ENCODE measurements at places on chromosomes 2 and 18.
A peak's percentile ranks its signal among the peaks of the same experiment; 100 is the strongest.

GRCh38 chr18:9827793-9828505 lies 57.8 kb upstream of the TXNDC2 start:
- peak; percentile 79 for DNase-seq

- DNase-seq: no peak
These were observed 8.5 kb downstream of the ZNF2 start for GRCh38 chr2:95174031-95174542.

- no peak for DNase-seq
These were observed 123.0 kb upstream of the CCDC150 start for GRCh38 chr2:196516564-196516963.

- DNase-seq: no peak
These were observed 3.4 kb upstream of the MAP4K4 start for GRCh38 chr2:101693991-101694588.

DNA sequence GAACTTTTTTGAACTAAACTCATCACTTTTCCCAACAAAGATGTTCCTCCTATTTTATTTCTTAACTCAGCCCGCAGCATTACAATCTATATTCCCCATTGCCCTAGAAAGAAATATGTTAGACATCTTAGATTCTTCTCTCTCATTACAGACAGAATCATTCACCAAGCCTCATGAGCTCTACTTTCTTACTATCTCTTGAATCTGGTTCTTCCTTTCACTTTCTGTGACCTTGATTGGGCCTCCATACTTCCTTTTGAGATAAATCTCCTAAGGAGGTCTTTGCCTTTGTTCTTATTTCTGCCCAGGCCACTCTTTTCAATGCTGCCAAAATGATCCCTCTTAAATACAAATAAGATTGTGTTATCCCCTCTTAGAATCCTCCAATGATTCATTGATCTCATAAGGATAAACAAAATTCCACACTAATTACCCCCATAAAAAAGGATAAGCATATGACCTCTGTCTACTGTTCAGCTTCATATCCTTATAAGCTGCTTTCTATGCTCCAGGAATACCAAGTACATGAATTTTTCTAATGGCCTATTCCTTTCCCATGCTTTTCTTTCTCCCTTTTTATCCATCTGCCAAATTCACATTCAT lies 400.0 kb downstream of the ARHGAP15 start:
- no peak for DNase-seq

GRCh38 chr2:142980246-142981068 lies 103.0 kb downstream of the KYNU start:
- no peak for DNase-seq

DNA sequence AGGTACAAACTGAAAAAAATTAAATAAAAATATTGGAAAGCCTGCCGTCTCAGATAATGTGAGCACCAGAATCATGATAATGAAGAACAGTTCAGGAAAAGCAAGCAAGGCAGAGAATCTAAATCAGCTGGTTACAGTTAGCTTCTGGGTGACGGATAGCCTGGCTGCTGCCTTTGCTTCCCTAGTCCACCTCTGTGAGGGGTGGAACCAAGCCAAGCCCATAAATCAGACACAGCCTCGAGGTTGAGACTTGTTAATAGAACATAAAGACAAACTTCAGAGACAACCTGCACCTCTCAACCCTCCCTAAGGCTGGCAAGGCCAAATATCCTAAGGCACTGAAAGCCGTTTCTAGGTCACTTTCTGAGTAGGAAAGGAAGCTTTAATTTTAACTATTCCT lies 334.7 kb upstream of the SLC39A10 start:
- no peak for DNase-seq

GRCh38 chr2:12709207-12709522 lies 7.6 kb upstream of the TRIB2 start:
- DNase-seq: no peak

GRCh38 chr2:189854940-189855339 lies 70.7 kb downstream of the PMS1 start:
- no peak for DNase-seq

DNA sequence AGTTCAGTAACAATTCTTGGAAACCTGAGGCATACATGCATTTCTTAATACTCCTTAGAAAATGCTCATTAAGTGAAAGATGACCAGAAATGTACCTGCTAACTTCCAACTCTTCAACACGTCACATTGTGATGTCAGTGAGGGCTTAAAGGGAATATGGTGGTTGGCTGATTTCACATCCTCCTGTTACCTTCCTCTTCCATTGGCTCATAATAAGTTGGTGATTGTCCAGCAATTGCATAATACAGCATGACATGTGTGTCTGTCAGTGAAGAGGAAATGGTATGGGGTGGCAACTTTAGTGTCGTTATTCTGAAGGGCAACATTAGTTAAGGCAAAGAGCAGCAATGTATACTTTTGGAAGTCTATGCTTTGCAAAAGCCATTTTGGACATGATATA lies 26.0 kb downstream of the PLEK start:
- no peak for DNase-seq

DNA sequence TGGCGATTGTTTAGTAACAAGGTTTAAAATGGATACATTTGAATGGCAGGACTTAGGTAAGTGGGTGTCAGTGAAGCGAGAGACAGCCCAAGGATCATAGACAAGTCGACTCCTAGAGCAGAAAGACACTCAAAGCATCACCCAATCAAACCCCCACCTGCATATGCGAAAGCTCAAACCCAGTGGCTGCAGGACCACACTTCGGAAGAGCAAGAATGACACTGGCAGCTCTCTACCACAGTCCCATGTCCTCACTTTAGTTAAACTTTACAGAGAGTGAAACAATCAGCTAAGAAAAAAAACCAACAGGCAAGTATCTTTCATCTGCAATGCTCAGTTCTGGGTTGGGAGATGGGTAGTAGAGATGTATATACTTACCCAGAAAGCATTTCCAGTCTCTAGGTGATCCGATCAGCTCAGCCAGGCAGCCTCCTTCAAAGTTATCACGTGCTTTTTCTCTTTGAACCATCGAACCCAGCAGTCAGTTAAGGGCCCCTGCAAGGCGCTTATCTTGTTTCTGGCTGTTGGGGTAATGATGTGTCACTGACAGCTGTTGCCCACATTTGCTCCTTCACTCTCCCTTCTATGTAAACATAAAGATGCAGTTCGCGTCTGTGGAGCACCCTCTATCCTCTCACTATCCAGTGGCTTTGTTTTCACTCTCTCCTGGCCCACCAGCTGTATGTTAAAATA lies 357.5 kb upstream of the ID2 start:
- no peak for DNase-seq

DNA sequence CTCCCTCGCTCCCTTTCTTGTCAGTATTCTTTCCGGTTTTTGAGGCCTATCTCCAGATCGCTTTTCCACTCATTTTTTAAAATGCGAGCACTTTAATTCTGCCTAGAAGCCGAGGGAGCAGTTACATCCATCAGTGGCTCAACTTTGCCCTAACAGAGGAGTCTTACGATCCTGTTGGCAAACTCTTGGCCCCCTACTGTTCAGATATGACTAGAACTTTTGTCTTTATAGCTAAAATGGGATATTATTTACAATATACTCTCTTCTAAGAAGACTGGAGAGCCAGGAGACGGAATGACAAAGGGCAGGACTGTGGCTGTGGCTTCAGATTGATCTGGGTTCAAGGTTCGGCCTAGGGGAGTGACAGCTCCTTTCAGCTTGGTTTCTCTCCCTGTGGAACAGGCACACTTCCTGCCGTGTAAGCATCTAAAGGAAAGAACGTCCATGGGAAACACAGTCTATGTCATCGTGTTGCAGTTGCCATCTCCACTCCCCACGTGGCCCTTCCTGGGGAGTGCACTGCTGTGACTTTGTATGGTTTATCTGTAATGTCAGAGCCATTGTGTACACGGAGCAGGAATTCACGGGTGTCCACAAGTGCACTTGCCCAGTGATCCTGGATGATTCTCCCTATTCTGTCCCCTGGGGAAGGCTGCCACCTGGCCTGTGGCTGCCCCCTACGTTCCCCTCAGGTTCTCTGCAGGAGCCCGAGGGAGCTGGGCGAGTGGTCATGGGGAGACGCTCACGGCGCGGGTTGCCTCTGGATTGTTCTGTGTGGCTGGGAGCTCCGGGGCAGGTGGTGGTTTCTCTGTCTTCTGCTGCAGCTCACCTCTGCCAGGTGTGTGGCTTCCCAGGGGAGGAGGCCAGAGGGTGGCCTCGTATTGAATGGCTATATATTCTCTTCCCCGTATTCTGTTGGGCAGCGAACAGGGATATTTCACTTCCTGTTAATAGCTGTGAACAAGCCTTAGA lies 222.0 kb downstream of the LDLRAD4 start:
- DNase-seq: no peak

- DNase-seq: no peak
These were observed 38.0 kb downstream of the SLC4A1AP start for GRCh38 chr2:27701676-27702075.

DNA sequence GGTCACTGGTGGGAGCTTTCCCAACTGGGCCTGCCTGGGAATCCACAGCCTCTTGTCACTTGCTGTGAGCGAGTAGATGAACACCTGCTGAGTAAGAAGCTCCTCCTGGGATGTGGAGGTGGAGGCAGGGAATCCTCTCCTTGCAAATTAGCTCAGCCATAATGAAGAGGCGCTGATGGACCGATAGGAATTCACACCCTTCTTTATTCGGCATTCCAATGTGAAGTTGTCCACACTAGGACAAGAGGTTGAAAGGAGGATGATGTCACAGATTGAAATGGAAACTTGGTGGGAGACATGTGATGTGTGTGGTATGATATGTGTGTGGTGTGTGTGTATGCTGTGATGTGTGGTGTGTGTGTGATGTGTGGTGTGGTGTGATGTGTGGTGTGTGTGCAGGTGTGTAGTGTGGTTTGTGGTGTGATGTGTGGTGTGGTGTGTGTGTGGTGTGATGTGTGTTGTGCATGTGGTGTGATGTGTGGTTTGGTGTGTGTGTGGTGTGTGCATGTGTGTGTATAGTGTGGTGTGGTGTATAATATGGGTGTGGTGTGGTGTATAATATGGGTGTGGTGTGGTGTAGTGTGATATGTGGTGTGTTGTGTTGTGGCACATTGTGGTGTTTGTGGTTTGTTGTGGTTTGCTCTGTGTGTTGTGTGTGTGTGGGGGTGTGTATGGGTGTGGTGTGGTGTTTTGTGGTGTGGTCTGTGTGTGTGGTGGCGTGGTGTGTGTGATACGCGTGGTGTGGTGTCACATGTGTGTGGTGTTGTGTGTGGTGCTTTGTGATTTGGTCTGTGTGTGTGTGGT lies 216.4 kb downstream of the BCL2 start:
- no peak for DNase-seq

DNA sequence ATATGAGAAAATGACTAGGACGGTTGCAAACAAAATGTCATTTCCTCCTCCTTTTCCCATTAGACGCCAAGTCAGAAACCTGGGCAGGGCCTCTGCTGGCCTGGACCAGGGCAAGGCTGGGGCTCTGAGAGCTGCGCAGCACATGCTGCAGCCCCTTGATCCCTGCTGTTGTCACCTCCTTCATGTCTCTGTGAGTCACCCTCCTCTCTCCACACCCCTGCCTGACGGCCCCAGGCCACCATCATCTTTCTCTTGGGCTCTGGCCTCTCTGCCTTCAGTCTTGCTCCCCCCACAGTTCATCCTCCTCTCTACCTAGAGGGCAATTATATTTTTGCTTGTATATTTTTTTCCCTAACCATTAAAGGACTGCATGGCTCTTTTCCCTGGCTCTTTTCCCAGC lies 10.0 kb downstream of the FLACC1 start:
- DNase-seq: no peak

DNA sequence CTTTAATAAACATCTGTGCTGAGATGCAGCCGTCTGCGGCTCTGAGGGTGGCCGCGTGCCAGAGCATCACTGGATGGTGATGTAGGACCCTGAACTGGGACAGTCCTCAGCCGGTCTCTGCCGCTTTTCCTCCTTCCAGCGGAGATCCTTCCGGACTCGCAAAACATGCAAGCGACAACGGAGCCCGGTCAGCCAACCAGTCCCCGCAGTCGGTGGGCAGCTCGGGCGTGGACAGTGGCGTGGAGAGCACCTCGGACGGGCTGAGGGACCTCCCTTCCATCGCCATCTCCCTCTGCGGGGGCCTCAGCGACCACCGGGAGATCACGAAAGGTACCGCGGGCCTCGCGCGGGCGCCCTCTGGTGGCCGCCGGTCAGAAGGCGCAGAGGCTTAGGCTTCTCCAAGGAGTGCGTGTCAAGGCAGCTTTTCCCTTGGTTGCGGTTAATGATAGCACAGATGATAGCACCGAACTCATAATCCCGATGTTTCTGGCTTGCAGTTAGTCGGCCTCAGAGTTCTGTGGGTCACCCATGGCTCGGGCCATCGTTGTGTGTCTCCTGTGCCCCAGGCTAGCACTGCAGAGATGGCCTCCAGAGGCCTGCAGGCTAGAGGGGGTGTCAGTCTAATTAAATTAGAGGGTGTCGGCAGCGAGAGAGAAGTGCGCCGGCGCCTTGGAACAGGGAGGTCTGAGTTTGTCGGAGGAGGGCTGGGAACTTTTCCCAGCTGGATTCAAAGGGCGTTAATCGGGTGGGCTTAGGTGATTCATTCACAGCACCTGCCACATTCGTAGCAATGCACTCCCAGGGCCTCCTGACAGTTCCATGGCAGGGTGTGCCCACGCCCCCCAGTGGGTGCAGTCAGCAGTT lies 38.5 kb downstream of the LPIN1 start:
- peak; percentile 85 for DNase-seq

GRCh38 chr2:86807468-86808275 lies 17.0 kb upstream of the CD8A start:
- DNase-seq: no peak

DNA sequence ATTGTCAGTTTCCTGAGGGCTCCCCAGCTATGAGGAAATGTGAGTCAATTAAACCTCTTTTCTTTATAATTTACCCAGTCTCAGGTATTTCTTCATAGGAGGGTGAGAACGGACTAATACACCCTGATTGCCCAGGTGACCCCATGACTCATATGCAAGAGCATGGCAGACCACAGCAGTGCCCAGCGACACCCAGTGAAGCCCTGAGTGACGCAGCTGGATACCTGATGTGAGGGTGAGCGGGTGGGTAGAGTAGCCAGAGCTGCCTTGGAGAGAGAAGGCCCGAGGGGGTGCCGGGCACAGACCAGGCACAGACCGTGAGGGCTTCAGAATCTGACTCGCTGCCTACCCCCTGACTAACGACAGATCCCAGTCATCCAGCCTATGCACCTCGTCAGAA lies 15.4 kb downstream of the ALPG start:
- DNase-seq: no peak

DNA sequence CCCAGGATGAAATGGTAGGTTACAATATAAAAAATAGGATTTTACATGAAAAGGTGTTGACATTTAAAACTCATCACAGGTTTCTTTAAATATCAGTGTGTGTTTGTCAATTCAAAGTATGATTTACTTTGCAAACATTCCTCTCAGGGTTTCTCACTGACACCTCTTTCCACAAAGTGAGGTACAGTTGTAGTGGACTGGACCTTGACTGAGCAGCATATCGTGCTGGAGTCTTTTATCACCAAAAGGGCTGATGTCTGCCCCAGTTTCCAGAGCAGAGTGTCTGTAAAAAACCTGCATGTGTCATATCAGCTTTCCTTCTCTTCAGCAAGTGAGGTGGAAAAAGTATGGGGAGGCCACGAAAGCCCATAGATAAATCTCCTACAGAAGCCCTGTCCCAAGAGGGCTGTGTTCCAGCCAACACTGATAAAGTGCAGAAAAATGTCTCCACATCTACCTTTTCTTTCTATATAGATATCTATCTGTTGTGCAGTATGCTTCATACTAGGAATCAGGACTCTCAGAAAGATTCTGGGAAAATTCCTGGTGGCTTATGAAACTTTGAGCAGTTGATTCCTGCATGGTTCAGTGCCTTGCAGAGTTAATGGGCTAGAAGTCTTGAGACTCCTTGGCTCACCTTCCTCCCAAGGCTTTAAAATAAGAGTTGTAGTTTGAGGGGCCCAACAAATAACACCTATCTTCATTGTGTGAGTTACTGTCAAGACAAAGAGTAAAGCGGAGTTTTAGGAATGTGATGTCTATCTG lies 6.9 kb downstream of the ACYP2 start:
- no peak for DNase-seq
